Activated CD4-positive, alpha-beta memory T cell treated with anti-CD3 and anti-CD28 coated beads for 36 hours (primary cell): ENCODE measurements at places on chromosomes 11 and 22. TPM values are rescaled to one million over a fixed set of nuclear protein-coding genes. Genes with fewer than 3 reads are reported as not detected.

The ARHGAP42 gene
- total RNA-seq = not detected

The HEPN1 gene
- total RNA-seq = not detected

The CDCA5 gene
- 111 TPM for total RNA-seq

The OTOG gene
- not detected for total RNA-seq

The IL10RA gene
- 114 TPM for total RNA-seq
